Activated T-cell treated with anti-CD3 and anti-CD28 coated beads, Interleukin-2, amount 50 U/mL, for 4 hours (primary cell): ENCODE measurements at places on chromosomes 13 and 19. TPM values are rescaled to one million over a fixed set of nuclear protein-coding genes. Genes with fewer than 3 reads are reported as not detected.
A peak's percentile ranks its signal among the peaks of the same experiment; 100 is the strongest.

SMIM24 gene
- not detected for total RNA-seq

SIAH3 gene
- total RNA-seq: 0.03 TPM

PLEKHG2 gene
- 22.0 TPM for total RNA-seq

KCNK6 gene
- total RNA-seq: 9.8 TPM

ZNF541 gene
- total RNA-seq: 0.13 TPM

GRCh38 chr13:96650301-96650886 lies 343.9 kb downstream of the OXGR1 start:
- DNase-seq: no peak

GRCh38 chr13:50577806-50578205 lies 265.7 kb downstream of the DLEU7 start:
- no peak for DNase-seq

GRCh38 chr19:9849791-9850190 lies 14.7 kb downstream of the PIN1 start:
- no peak for DNase-seq

DNA sequence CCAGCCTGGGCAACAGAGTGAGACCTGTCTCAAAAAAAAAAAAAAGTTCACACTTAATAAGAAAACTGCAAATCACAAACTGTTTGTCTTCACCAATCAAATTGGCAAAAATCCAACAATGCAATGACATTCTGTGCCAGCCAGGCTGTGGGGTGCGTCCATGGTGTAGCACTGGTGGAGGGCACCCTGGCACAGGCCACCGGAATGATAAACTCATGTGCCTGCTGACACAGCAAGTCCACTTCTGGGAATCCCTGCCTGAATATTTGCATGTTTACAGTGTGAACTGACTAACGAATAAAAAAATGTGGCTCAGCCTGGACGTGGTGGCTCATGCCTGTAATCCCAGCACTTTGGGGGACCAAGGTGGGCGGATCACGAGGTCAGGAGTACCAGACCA lies 1.6 kb upstream of the LRRC25 start:
- no peak for DNase-seq

- DNase-seq: no peak
These were observed 73.8 kb downstream of the GADD45B start for GRCh38 chr19:2549701-2550191.

DNA sequence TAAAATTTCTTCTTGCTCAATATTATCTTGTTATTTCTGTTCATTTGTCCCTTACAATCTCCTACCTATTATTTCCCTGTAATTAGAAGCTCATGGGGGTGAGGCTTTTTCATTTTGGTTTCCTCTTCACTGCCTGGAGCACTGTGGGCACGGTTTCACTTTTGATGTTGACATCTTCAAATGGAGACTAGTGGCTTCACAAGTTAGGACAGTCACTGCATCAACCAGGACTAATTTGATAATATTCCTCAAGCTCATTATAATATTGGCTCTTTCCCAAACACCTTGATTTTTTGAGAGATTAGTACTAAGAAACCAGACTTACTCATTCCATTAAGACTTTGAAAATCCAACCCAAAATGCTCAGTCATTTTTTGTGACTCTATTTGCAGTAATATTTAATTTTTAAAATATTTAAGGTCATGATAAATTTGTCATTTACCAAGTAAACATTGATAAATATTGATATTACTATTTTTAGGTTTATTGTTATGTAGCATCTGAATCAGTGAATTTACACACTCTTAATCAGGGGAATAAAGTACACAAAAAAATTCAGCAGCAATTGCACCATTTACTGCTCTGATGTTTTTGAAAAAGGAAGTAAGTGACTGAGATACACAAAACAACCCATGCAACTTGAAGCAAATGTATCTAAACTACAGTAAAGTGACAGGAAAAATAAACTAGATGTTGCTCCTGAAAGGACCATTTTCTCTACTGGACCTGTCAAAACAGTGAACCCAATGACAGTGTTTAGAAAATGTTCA lies 28.8 kb upstream of the RCBTB2 start:
- no peak for DNase-seq

DNA sequence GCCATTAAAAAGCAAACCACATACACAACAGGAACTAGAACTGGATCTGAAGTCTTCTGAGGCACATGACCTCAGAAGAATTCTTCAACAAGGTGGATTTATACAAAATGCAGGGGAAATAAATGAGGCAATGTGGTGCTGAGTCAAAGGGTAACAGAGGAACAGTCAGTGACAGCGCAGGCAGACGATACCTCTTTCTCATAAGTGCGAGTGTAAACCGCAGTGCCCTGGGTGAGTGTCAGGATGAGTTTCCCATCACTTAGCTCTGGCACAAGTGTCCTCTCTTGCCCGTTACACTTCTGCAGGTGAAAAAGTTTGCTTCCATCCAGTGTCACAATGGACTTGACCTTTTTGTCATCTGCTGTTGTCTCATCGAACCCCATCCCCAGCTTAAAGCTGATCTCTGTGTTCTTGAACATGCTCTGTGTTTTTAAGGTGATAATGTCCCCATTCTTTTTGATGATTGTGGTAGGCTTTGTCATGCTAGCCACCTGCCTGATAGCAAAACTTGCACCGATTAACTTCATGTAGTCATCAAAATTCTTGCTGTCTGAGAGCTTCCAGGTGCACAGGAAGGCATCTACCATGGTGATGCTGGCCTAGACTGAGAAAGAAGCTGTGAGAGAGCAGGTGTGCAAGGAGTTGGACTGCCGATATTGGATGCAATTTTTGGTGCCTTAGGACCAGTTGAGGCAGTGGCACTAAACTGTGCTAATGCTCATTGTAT lies 97.3 kb downstream of the AKAP11 start:
- no peak for DNase-seq

GRCh38 chr19:15161028-15161984 lies 39.5 kb downstream of the NOTCH3 start:
- DNase-seq: no peak

GRCh38 chr13:97561182-97561581 lies 127.2 kb downstream of the RAP2A start:
- no peak for DNase-seq

DNA sequence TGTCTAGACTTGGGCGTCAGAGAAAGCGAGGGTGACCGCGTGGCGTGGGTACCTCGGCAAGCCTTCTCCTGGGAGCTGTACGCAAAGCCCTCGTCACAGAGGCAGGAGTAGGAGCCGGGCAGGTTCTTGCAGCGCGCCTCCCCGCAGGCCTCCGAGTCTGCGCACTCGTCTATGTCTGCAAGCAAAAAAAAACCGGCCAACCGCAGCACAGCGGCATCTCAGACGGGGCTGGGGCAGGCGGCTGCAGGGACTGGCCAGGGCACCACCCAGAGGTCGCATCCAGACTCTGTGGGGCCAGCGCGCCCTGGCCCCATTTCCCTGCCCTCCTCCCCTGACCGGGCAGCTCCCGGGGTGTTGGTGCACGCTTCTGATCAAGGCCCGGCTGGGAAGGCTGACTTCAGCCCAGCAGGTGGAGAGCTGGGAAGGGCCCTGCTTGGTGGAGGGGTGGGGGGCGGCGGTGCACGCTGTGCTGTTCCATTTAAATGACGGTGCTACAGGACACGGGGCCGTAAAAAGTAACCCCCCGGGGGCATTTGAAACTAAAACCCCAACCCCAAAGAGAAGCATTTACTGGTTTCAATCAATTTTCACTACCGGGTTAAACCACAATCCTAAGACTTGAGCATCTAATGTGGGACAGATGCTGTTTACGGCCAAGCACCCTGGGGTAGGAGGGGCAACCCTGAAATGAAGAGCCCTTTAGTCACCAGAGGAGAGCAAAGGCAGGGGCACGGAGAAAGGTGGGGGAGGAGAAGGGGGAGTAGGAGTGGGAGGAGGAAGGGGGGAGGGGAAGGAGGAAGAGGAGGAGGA lies 28.2 kb downstream of the GAS6 start:
- DNase-seq: no peak

GRCh38 chr19:56367829-56368711 lies 25.3 kb downstream of the ZNF582 start:
- DNase-seq: peak; percentile 67
